ENCODE measurements at places on chromosomes 4 and X.
A peak's percentile ranks its signal among the peaks of the same experiment; 100 is the strongest.

DNA sequence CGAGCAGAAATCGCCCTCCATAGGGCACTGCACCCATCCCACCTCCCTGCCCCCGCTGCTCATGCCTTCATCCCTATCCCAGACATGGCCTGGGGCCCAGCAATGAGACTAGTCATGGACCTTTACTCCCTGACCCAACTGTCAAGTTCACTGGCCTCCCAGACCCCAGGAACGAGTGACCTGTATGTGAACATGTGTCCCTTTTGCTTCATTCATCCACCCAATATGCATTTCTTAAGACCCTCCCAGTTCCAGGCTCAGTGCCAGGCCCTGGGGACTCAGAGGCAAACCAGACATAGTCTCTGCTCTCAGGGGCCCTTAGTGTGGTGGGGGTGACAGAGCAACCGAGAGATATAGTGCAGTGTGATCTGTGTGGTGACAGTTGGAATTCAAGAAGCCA, 67.0 kb downstream of the EFNB1 start:
- DNase-seq = no peak

DNA sequence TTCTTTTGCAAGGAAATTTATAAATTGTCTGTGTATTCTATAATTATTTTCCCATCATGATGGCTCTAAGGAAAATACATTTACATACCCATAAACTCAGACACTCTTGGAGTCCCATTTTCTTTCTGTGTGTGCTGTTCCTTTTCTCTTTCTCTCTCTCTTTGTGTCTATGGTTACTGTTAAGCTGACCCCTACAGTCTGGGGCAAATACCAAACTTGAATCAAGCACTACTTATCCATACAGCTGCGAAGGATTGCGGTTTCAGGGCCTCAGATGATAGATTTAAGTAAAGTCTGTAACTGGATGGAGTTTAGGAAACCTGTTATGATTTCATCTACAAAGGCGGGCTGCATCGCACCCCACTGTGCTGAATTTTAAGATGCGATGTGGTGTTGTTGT, 150.2 kb downstream of the SHROOM3 start:
- no peak for DNase-seq

GRCh38 chr4:52861879-52862616, at the start of gene RASL11B:
TSS of gene RASL11B (plus strand) at chr4:52862317. CDS start at chr4:52862508, 191 bp downstream.
- DNase-seq = peak; percentile 55

DNA sequence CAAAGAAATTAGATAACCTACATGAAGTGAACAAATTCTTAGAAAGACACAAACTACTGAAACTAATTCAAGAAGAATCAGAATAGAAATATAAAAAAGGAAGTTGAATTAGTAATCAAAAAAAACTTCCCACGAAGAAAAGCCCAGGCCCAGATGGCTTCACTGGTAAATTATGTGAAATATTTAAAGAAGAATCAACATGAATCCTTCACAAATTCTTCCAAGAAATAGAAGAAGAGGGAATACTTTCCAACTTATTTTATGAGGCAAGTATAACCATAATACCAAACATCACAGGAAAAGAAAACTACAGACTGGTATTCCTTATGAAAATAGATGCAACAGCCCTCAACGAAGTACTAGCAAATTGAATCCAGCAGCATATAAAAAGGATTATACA, 30.7 kb downstream of the MOSPD2 start:
- DNase-seq = no peak

GRCh38 chr4:845836-846251, 19.9 kb upstream of the CPLX1 start:
- no peak for DNase-seq

GRCh38 chr4:153215921-153216320, 11.7 kb downstream of the TRIM2 start:
- DNase-seq = no peak

- no peak for DNase-seq
These were observed 499.5 kb downstream of the ANKRD50 start for GRCh38 chr4:124212815-124213630.

DNA sequence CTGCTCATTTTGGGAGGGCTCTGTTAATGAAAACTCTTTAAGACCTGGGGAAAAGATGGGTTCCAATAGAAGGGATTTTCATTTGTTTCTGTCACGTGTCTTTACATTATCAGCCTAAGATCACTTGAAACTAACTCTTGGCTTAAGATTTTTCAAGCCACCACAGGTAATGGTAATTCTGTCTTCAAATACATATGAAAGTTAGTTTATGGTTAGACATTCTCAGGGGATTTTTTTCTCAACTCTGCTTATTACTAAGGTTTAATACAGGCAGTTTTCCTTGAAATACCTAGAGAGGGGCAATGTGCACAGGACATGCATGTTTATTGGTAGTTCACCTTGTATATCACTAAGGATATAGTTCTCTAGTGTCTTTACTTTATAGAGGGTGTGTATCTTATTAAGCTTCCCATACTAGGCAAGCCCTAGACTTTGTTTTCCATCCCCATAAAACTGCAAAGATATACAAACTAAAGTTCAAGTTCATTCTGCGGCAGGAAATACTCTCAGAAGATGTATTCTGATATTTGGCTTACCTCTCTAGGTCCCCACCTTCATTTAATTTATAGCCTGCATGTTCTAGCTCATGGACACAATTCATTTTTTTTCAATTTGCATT, 38.2 kb upstream of the MYOZ2 start:
- DNase-seq = no peak

GRCh38 chrX:17095161-17095560, 148.7 kb downstream of the REPS2 start:
- no peak for DNase-seq

DNA sequence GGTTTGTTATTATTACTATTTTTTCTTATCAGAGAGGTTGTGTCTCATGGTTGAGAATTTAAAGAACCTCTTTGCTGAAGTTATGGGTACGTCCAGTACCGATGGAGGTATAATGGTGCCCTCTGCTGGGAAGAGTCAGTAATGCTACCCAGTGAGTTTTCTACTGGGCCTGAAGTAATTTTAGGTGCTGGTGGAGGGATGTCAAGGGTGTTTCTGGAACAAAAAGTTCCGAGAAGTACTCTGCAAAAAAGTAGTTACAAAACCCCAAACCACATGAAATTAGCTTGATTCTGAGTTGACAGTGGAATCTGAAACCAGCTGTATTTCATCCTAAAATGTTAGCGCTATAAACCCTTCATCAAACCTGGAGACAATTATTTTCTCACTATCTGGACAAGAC, 102.5 kb upstream of the MID1 start:
- DNase-seq = no peak

- no peak for DNase-seq
These were observed 738.7 kb upstream of the NDST4 start for GRCh38 chr4:115851918-115852766.

GRCh38 chr4:79632114-79632513, 224.1 kb upstream of the GK2 start:
- DNase-seq = no peak

GRCh38 chr4:109126856-109127255, 175.6 kb downstream of the COL25A1 start:
- no peak for DNase-seq

- no peak for DNase-seq
These were observed 46.1 kb downstream of the ARHGAP24 start for GRCh38 chr4:85520765-85521749.

DNA sequence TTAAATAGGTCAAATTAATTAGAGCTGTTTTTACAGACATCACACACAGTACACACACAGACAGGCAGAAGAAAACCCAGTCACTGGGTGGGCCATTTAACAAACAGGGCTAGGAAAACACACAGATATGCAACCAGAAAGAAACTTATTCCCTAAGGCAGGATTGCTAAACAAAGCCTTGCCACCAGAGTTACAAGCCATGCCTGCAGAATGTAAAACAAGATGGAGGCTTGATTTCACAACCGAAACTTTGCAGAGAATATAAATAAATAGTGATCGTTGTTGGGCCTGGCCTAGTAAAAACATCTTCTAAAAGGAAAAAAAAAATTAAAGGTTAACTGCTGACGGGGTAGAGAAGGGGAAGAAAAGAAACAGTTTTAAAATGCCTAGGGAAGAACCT, 212.3 kb downstream of the NAP1L3 start:
- DNase-seq = no peak

GRCh38 chr4:135385830-135386581, 1184.4 kb upstream of the PABPC4L start:
- DNase-seq = no peak

- DNase-seq = no peak
These were observed 738.3 kb downstream of the STPG2 start for GRCh38 chr4:97404876-97405523.

DNA sequence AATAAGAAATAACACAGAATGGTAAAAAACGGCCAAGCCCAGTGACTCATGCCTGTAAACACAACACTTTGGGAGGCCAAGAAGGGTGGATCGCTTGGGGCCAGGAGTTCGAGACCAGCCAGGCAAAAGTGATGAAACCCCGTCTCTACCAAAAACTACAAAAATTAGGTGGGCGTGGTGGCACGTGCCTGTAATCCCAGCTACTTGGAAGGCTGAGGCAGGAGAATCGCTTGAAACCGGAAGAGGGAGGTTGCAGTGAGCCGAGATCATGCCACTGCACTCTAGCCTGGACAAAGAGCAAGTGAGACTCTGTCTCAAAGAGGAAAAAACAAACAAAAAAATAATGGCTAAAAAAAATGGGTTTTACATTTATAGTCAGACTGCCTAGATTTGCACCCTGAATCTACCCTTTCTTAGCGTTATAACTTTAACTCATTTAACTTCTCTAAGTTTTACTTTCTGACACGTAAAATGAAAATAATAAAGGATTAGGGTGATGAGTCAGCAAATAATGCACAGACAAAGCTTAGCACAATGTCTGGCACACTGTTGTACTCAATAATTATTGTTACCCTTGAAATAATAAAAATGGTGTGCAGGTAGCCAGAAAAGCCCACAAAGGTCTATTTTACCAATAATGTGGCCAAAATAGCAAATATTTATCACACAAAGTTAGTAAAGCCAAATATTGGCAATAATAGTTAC, 55.0 kb downstream of the ATP11C start:
- DNase-seq = no peak

- DNase-seq = no peak
These were observed 307.4 kb downstream of the RAB28 start for GRCh38 chr4:13176741-13177142.

DNA sequence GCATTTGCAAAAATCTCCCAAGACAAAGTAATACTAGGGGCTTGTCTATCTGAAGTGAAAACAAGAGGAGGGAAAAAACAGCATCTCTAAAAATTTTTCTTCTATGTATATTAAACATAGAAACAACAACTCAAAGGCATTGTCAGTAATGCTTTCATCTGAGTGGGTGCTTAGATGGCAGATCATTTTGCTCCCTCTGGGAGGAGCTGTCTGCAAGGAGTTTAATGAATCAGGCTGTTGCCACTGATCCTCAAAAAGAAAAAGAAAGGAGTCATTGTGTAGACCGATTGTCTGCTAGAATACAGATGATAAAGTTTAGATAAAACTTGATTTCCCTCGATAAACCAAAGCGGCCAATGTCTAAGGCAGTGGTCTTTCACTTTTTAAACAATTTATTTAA, 49.7 kb upstream of the KLHL8 start:
- no peak for DNase-seq

DNA sequence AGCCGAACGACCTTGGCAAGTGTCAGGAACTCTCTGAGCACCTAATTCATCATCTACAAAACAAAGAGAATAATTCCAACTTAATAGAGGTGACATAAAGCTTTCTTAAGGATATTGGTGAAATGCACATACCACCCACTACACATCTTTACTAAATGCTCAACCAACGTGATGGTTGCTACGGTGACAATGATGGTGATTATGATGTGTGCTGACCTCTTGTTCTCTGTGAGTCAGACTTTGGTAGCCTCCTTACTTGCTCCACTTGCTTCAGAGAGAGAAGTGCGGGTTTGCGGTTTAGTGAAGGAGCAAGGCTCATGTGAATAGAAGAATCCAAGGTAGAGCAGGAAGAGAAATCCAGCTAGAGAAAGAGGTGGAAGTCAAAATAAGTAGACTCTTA, 52.8 kb upstream of the CLNK start:
- no peak for DNase-seq

- DNase-seq = no peak
These were observed 143.2 kb downstream of the KIT start for GRCh38 chr4:54800831-54801530.

GRCh38 chrX:139199933-139200332, 330.6 kb upstream of the F9 start:
- DNase-seq = no peak
